ENCODE measurements at places on chromosomes 5 and 9. TPM values are rescaled to one million over a fixed set of nuclear protein-coding genes. Genes with fewer than 3 reads are reported as not detected.

The IFNB1 gene
- total RNA-seq = under 0.01 TPM

The FCN2 gene
- not detected for total RNA-seq

The CCNJL gene
- 0.54 TPM for total RNA-seq

The IGIP gene
- total RNA-seq = 0.81 TPM

The MTMR12 gene
- 16.2 TPM for total RNA-seq

The C6 gene
- total RNA-seq = not detected

The NTRK2 gene
- under 0.01 TPM for total RNA-seq

The TAF1L gene
- total RNA-seq = under 0.01 TPM

The CATSPER3 gene
- 0.27 TPM for total RNA-seq

The PDCD1LG2 gene
- under 0.01 TPM for total RNA-seq

The MYOZ3 gene
- total RNA-seq = 10.2 TPM

The WNT8A gene
- 1.1 TPM for total RNA-seq

The NUTM2G gene
- total RNA-seq = not detected

The ZNF658 gene
- 2.2 TPM for total RNA-seq

The IL3 gene
- not detected for total RNA-seq

The PCDHGB1 gene
- total RNA-seq = 0.27 TPM

The FBXW11 gene
- 41.7 TPM for total RNA-seq

Measured in hematopoietic multipotent progenitor cell (in vitro differentiated cells).